Right lung (tissue), 10 donors: ENCODE measurements at places on chromosomes 6 and 20.

- peak; percentile 18 for DNase-seq
These were observed 16.5 kb upstream of the MLIP start for GRCh38 chr6:54094786-54095185.

DNA sequence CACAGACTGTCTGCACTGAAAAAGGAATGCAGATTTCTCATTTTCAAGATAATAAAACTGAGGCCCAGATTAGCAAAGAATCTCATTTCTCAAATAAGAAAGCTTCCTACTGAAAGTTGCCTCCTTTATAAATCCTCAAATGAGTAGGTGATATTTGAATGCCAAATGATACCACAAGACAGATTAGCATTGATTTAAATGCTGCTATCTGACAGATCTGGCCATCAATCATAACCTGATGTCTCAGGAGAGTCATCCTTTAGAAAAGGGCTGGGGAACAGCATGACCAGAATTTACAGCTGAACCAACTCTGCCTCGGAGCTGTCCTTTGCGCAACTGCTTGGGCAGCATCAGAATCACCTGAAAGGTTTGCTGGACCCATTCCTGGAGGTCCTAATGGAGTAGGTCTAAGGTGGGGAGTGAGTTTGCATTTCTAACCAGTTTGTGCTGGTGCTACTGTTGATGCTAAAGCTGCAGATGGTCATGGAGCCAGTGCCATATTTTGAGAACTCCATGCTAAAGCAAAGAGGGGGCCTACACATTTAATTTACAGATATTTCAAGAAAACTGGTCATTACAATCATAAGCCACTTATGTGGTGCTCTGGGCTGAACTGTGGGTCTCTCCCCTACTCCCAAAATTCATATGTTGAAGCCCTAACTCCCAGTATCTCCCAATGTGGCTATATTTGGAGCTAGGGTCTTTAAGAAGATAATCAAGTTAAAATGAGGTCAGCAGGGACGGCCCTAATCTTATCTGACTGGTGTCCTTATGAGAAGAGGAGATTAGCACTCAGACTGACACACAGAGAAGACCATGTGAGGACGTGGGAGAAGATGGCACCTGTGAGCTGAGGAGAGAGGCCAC is 295.5 kb upstream of the JARID2 start:
- DNase-seq = no peak

GRCh38 chr20:1266167-1266973 is at the start of gene SNPH:
Gene SNPH, plus strand, starts transcription at chr20:1266294. Its CDS starts 29,946 bp downstream, at chr20:1296240.
- peak; percentile 44 for DNase-seq

- DNase-seq = no peak
These were observed 67.8 kb downstream of the TNFRSF21 start for GRCh38 chr6:47241742-47242482.

- peak; percentile 88 for DNase-seq
These were observed 702.7 kb downstream of the MAFB start for GRCh38 chr20:39986173-39986904.

GRCh38 chr6:46491628-46492547 is 639 bp upstream of the RCAN2 start:
- DNase-seq = peak; percentile 29

GRCh38 chr6:91633374-91634111 is 1046.7 kb upstream of the MAP3K7 start:
- DNase-seq = peak; percentile 14

DNA sequence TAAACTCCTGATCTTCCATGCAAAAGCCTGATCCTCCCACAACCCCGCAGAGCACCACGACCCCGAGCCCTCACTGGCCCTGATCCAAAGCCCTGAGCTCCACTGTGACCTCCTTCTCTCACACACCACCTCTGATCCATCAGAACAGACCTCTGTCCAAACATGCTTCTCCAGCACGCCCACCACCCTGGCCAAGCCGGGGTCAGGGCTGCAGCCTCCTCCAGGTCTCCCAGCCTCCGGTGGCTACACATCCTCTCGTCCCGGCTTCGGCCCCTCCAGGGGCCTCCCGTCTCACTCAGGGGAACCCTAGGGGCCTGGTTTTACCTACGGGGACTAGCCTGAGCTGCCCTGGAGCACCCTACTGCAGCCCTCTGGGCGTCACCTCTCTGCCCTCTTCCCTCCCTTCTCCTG is 49.1 kb downstream of the FOXF2 start:
- no peak for DNase-seq

DNA sequence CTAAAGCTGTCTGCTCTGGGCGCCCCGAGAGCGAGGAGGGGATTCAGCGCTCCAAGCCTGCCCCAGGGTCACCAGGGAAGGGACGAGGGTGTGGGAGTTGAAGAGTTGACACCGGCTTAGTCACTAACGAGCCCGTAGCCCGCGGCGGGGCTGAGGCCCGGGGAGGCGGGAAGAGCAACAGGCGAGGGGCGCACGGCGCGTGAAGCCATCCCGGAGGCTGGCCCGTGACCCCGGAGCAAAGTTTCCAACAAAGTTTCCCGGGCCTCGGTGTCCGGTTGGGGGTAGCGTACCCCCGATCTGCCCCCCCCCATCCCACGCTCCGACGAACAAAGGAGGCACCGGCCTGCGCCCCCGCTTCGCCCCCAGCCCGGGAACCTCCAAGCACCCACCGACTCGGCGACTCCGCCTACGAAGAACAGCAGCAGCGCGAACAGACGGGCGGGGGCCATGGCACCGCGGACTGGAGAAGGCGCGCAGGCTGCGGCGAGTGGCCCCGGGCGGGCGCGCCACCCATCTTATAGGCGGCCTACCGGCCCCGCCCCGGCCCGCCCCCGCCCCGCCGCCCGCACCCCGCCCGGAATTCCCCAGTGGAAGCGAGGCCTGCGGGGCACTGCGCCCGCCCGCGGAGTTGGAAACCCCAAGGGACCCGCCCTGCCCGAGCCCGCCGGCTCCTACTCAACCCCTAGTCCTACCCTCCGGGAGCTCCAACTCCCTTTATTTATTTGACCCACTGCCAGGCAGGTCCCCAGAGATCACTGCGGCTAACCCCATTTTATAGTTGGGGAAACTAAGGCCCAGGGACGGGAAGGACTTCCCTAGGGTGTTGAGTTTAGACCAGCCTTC is at the start of gene SDC4:
SDC4 (minus strand) TSS at position 489 of the 843 bp plus-strand sequence; CDS start at position 449, 40 bp downstream.
- peak; percentile 42 for DNase-seq

DNA sequence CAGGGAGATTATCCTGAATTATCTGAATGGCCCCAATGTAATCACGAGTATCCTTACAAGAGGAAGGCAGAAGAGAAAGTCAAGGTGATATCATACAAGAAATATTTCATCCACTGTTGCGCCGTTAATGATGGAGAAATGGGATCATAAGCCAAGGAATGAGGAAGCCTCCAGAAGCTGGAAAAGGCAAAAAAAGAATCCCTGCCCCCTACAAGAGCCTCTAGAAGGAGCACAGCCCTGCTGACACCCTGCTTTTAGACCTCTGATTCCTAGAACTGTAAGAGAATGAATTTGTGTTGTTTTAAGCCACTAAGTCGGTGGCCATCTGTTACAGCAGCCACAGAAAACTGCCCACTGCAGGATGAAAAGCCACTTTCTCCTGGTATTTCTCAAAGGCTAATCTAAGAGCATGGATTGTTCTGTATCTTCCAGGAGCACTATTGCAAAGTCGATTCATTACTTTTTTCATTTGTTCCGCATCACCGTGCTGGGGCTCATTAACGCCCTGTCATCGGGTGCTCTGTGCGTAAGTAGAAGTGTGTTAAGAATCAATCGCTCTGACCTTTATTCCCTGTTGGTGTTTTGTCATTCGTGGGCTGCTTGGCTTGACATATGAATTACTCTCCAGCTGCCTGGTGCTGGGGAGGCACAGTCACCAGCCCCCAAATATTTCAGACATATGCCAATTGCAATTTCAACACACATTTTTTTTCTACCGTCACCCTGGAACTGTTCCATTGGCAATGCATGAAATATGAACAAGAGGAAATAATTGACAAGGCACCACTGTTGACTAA is 117.0 kb downstream of the PCSK2 start:
- DNase-seq = peak; percentile 50

- no peak for DNase-seq
These were observed 57.1 kb downstream of the TPD52L1 start for GRCh38 chr6:125210667-125211066.

GRCh38 chr20:6583134-6583738 is 184.2 kb upstream of the BMP2 start:
- no peak for DNase-seq

- no peak for DNase-seq
These were observed 10.2 kb downstream of the WFDC3 start for GRCh38 chr20:45781391-45781931.

DNA sequence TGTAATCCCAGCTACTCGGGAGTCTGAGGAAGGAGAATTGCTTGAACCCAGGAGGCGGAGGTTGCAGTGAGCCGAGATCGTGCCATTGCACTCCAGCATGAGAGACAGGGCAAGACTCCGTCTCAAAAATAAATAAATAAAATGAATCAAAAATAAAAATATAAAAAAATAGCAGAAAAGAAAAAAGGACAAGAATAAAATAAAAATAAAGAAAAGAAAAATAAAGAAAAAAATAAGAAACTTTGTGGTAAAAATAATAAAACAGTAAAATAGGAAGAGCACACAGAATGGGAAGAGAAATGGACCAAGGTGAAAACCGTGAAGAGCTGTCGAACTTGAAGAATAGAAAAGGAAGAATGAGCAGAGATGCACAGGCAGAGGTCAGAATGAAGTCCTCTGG is 63.0 kb downstream of the SNX5 start:
- DNase-seq = no peak

DNA sequence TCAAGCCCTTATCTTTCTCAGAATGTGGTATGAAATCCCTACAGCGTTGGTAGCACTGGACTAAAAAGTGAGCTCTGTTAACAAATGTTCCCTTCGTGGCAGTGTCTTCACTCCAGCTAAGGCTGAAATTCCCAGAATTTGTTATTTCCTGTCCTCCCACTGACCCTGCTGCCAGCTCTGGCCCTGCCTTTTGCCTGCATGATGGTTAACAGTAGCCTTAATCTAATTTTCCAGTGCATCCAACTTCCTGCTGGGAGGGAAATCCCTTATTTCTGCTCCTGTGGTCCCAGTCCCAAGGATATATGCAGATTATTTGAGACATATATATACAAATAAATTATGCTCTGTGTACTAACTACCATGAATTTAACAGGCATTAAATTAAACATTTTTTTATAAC is 157.2 kb upstream of the CARMIL1 start:
- DNase-seq = no peak

GRCh38 chr6:167796192-167796981 is 30.3 kb upstream of the AFDN start:
- no peak for DNase-seq

GRCh38 chr6:149454346-149454848 is 30.4 kb downstream of the ZC3H12D start:
- DNase-seq = peak; percentile 85

DNA sequence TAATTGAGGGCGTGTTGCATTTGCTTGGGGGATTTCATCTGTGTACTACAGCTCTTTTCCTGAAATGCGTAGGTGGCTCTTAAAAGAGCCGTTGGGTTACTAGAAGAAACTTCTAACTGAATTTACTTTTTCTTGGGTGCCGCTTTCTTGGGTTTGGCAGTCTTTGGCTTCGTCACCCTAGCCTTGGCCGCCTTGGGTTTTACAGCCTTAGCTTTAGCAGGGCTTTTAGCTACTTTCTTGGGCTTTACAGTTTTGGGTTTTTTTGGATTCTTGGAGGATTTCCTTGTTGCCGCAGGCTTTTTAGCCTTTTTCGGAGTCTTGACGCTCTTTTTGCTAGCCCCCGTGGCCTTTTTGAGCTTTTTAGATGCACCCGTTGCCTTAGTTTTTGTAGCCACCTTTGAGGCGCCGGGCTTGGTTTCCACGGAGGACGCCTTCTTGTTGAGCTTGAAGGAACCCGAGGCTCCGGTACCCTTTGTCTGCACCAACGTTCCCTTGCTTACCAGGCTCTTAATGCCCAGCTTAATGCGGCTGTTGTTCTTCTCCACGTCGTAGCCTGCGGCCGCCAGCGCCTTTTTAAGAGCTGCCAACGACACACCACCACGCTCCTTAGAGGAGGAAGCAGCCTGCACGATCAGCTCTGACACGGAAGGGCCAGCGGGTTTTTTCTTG is 54.5 kb downstream of the TRIM38 start:
- DNase-seq = no peak

DNA sequence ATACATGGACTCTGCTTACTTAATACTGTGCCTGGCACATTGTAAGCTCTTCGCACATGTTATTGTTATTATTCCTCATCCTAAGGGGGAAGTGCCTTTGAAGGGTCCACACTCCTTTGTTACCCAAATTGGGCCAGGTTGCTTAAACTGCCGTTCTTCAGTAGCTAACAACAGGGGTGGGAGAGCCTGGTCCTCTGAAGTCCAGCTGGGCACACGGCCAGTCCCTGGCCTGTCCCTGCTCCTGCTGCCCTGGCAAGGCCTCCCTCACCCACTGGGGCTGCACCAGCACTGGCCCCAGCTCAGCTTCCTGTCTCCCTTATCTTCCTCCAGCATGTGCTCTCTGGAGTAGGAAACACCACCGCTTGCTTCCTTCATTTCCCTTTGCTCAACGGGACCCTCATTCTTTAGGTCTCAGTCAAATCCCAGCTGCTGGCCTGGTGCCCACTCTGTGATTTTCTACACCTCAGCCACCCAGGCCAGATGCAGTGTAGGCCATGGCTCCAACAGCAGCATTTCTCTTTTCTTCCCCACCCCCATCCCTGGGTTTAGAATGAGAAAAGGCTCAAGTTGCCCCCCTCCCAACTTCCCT is 5.5 kb upstream of the PROCR start:
- peak; percentile 57 for DNase-seq

DNA sequence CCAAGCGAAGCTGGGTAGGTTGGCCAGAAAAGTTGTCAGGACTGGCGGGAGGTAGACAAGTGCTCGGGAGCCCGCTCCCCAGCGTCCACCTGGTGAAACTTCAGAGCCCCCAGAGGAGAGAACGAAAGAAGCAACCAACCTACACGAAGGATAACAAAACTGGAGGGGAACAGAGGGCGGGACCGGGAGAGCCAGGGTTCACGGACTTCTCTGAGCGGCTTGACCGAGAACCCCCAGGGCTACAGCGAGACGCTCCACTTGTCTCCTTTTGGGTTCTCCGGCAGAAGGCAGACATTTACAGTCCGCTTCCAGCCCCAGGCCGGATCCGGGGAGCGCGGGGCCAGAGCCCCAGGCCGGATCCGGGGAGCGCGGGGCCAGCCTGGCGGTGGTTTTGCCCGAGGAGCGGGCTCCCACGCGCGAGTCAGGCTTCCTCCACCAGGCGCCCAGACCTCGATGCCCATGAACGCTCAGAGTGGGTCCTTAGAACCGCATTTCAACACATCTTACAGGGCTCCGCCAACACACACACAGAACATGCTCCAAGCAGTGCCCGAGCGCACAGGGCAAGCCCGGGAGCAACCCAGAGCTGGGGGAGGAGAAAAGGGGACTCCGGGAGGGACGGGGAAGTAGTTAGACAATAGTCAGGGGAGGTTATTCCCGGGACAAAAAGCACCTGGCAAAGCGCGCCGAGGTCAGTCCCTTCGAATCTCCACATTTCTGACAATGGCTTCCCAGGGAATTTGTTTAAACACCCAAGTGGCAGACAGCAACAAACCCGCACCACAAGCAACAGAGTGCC is 1.1 kb downstream of the PTPRK start:
- peak; percentile 57 for DNase-seq

- no peak for DNase-seq
These were observed 39.3 kb downstream of the GSTA2 start for GRCh38 chr6:52724042-52724405.

DNA sequence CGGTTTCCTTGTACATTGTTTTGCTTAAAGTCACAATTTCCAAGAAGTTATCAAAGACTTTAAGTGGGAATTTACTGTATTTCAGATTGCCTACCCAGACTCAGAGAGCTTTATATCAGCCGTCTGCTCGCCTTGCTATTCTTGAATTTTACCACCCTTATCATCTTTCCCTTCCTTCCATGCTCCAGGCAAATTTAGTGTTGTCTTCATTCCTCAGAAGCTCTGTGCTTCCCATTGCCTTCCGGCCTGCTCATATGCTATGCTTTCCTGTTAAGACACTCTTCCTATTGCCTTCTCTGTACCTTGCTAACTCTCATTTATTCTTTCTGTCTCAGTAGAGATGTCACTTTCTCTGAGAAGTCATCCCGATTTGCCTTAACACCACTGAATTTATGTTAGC is 52.1 kb downstream of the CD2AP start:
- no peak for DNase-seq
